ENCODE measurements at places on chromosomes 13 and 19.
A peak's percentile ranks its signal among the peaks of the same experiment; 100 is the strongest.

- no peaks in the 10 kb centered on the region for H3K4me1 ChIP-seq
- no peak overlapping the region for H3K4me3 ChIP-seq
- H3K27ac ChIP-seq = no peak overlapping the region
- H3K27me3 ChIP-seq = peaks cover 4% of the 10 kb centered on the region
- no peaks in the 10 kb centered on the region for H3K36me3 ChIP-seq
Measured at GRCh38 chr13:79918620-79919019, 422.3 kb downstream of the SPRY2 start.

DNA sequence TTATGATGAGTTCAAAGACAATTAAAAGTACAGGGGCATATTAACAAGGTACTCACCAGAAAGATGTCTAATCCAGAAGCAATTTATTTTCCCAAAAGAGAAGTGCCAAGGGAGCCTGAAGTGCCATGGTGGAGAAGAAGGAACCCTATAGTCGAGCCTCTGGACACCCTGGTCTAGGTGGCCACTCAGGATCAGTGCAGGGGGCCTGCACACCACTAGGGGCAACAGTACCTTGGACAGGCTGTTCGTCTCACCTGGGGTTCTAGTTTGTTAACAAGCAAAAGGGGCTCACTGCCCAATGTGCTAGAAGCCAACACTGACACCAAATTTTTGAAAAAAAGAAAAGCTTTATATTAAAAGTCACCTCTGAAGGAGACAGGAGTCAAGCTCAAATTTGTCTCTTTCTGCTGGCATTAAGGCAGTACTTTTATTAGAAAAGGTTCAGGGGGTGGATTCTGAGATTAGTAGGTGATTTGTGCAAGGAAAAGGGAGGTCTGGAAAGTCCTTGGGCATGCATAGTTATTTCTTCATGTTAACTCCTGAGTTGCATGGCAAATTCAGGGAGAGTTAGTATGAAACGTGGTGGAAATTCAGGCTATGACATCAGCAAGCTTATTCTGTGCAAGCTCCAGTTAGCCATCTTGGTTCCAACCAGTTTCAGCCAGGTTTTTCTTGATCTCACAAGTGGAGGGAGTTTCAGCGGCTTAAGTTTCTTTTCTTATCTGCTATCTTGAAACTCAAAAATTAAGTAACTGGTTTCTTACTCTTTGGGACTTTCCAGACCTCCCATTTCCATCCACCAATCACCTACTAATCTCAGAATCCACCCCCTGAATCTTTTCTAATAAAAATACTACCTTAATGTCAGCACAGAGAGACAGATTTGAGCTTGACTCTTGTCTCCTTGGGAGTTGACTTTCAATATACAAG lies 884 bp upstream of the CBY2 start:
- no peak for DNase-seq
- peaks cover 3% of the 10 kb centered on the region for H3K27me3 ChIP-seq
- no peak overlapping the region for H3K27ac ChIP-seq

- H3K4me1 ChIP-seq = peaks cover 18% of the 10 kb centered on the region
- no peak overlapping the region for H3K27ac ChIP-seq
- H3K27me3 ChIP-seq = peaks cover 62% of the 10 kb centered on the region
- H3K4me3 ChIP-seq = no peak overlapping the region
- peak; percentile 81 for DNase-seq
- H3K36me3 ChIP-seq = no peaks in the 10 kb centered on the region
Measured at GRCh38 chr19:41785653-41786052, 10.7 kb upstream of the CEACAM3 start.

- no peaks in the 10 kb centered on the region for H3K27me3 ChIP-seq
- H3K4me1 ChIP-seq = peaks cover 36% of the 10 kb centered on the region
- H3K27ac ChIP-seq = peak overlapping the region; percentile 95
- no peaks in the 10 kb centered on the region for H3K36me3 ChIP-seq
- peak; percentile 61 for DNase-seq
Measured at GRCh38 chr19:11581740-11582139, 4.3 kb upstream of the ACP5 start.

DNA sequence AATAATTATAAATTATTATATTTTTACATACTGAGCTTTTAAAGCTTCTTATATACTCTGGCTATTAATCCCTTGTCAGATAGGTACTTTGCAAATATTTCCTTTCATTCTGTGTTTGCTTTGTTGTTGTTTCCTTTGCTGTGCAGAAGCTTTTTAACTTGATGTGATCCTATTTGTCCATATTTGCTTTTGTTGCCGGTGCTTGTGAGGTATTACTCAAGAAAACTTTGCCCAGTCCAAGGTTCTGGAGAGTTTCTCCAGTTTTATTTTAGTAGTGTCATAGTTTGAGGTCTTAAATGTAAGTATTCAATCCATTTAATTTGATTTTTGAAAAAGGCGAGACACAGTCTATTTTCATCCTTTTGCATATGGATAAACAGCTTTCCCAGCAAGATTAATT lies 1319.9 kb upstream of the PRR20A start:
- no peak overlapping the region for H3K27ac ChIP-seq
- H3K27me3 ChIP-seq = no peaks in the 10 kb centered on the region
- DNase-seq = no peak
- no peaks in the 10 kb centered on the region for H3K36me3 ChIP-seq

DNA sequence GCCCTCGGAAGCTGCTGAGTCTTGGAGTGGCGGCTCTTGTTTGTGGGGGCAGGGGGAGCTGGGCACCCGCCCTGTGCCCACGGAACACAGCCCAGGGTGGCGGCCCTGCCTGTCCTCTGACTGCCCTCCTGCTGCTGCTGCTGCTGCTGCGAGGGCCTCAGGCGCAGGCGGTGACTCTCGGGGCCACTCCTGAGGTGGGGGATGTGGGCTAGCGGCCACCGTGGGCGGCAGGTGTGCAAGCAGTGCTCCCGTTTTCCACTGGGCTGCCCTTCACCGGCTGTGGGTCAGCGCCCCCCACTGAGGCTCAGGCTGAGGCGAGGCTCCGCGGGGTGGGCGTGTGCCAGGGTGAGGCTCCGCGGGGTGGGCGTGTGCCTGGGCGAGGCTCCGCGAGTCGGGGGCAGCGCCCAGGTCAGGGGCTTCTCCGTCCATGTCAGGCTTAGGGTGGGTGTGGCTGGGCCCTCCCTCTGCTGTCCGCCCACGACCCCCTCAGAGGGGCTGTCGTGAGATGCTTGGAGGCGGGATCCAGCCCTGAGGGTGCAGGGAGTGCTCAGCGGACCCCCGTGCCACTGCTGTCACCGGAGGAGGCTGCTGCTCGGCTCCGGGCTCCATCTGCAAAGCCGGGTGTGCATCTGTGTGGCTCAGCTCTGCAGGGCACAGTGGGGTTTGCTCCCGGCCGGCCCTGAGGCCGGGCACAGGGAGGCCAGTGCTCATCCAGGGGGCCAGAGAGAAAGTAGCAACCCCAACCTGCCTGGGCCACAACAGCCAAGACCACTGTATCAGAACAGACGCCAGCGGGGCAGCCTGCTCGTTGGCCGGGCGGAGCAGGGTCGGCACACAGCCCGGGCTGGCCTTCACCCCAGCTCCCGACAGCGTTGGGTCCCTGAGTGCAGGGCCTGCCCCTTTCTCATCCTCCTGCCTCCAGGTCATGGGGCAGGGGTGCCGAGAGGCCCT lies 14.5 kb downstream of the CSNK1G2 start:
- no peak overlapping the region for H3K4me3 ChIP-seq
- H3K27ac ChIP-seq = no peak overlapping the region
- H3K36me3 ChIP-seq = peaks cover 2% of the 10 kb centered on the region

GRCh38 chr13:21637296-21637695 lies 33.3 kb upstream of the MICU2 start:
- no peak overlapping the region for H3K27ac ChIP-seq
- H3K4me3 ChIP-seq = peak overlapping the region; percentile 26
- H3K27me3 ChIP-seq = no peaks in the 10 kb centered on the region

- no peaks in the 10 kb centered on the region for H3K4me1 ChIP-seq
- H3K36me3 ChIP-seq = no peaks in the 10 kb centered on the region
Measured at GRCh38 chr13:82501834-82502233, 1380.4 kb downstream of the SLITRK1 start.

- H3K27ac ChIP-seq = no peak overlapping the region
- H3K36me3 ChIP-seq = no peaks in the 10 kb centered on the region
- no peaks in the 10 kb centered on the region for H3K4me1 ChIP-seq
- DNase-seq = no peak
- H3K27me3 ChIP-seq = no peaks in the 10 kb centered on the region
Measured at GRCh38 chr19:28148554-28148953, 1064.4 kb downstream of the UQCRFS1 start.

- peaks cover 4% of the 10 kb centered on the region for H3K27me3 ChIP-seq
- DNase-seq = no peak
- no peak overlapping the region for H3K4me3 ChIP-seq
- H3K27ac ChIP-seq = no peak overlapping the region
Measured at GRCh38 chr13:45718992-45719391, 16.9 kb downstream of the CBY2 start.

- peaks cover 16% of the 10 kb centered on the region for H3K4me1 ChIP-seq
- H3K27me3 ChIP-seq = no peaks in the 10 kb centered on the region
- peaks cover 53% of the 10 kb centered on the region for H3K36me3 ChIP-seq
- no peak overlapping the region for H3K4me3 ChIP-seq
- DNase-seq = no peak
Measured at GRCh38 chr13:74270018-74270417, 135.8 kb upstream of the KLF12 start.

- DNase-seq = no peak
- no peaks in the 10 kb centered on the region for H3K4me1 ChIP-seq
- no peak overlapping the region for H3K4me3 ChIP-seq
- H3K36me3 ChIP-seq = no peaks in the 10 kb centered on the region
- H3K27ac ChIP-seq = no peak overlapping the region
Measured at GRCh38 chr19:19956434-19957075, 55.8 kb downstream of the ZNF93 start.

Data from naive thymus-derived CD8-positive, alpha-beta T cell (primary cell).